Liver (tissue), 10 donors: ENCODE measurements at places on chromosomes 7 and 10. TPM values are rescaled to one million over a fixed set of nuclear protein-coding genes. Genes with fewer than 3 reads are reported as not detected.

The FRMD4A gene
- total RNA-seq: 17.1 TPM

The VPS37D gene
- 0.98 TPM for total RNA-seq

GRCh38 chr7:3003936-3004335 lies 39.7 kb downstream of the CARD11 start:
- DNase-seq: no peak

- no peak for DNase-seq
These were observed 78.4 kb downstream of the SLC16A9 start for GRCh38 chr10:59631237-59631636.

GRCh38 chr10:89588671-89589070 lies 53.3 kb upstream of the SLC16A12 start:
- no peak for DNase-seq

GRCh38 chr10:101087965-101088364 lies 26.2 kb downstream of the KAZALD1 start:
- no peak for DNase-seq

DNA sequence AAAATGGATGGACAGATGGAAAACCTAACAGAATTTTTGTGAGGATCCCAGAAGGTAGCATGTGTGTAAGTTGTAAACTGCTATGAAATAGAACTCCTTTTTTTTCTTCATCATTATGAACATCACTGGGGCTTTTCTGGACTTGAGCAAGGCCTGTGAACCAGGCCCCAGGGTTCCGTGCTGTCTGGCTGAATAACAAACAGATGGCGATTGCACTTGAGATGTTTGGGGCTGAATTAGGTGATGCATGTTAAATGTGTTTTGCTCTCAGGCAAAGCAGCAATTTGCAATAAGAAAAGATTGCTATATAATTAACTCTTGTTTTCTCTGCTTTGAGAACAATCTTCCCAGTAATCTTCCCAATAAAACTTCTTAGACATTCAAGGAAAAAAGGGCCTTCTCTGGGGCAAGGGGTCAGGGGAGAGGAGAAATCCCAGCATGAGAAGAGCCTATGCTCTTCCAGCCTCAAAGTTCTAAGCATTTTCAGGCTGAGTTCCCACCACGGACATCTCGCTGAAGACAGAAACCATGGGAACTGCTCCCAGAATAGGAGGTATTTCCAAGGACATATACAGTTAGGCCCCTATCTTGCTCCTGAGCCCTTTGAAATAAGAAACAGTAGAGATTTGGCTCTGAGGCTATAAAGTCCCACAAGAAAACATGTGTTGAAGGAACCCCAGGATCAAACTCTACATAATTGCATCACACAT lies 98.7 kb downstream of the ITIH5 start:
- DNase-seq: no peak
